ENCODE measurements at places on chromosomes 16 and 17.

GRCh38 chr16:79810449-79811189 is 210.1 kb upstream of the MAF start:
- no peak for DNase-seq

DNA sequence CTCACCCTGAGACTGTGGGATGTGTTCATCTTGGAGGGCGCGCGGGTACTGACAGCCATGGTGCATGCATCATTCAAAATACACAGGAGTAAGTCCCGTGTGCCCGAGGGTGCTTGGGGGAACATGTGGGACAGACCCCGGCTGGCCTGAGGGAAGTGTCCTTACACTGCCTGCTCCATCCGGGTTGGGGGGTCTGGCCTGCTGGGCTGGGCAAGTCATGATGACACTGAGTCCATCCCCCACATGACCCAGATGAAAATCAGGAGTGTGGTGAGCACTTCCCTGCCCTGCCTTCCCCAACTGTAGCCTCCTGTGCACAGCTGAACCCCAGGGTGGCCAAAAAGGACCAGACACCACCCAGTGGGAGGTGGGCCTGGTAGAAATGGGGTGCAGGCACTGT is 10.8 kb downstream of the TBC1D26 start:
- DNase-seq, result no peak

GRCh38 chr17:32277284-32277683 is 11.7 kb downstream of the RHBDL3 start:
- DNase-seq, result no peak

DNA sequence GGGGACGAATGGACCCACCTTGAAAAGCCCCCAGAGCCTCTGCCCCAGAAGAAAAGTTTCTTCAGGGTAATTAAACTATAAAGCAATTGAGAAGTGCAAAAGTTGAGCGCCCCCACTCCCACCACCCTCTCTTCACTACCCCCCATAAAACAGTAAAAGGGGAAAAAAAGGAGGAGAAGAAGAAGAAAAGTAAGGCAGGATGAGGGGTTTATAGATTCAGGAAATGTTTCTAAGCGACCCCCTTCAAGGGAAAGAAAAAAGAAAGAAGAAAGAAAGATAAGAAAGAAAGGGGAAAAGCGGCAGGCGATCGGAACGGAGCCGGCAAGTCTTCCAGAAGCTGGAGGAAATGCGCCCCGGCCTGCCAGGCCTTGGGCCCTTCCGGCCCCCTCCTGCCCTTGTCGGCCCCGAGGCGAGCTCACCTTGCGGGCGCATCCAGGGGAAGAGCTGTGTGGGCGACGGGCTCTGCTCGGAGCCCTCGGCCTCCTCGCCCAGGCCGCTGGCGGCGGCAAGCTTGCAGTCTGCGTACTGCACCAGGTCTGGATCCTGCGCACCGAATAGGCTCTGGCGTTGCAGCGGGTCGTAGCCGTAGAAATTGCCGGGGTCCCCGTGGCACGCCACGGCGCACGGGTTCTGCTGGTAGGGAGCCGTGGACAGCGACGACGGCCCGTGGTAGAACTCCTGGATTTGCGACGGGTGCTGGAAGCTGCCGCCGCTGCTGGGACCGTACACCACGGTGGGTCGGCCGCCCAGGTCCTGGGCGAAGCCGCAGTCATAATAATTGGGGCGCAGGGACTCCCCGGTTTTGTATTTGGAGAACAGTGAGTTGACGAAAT is 1.0 kb downstream of the HOXB8 start:
- no peak for DNase-seq

DNA sequence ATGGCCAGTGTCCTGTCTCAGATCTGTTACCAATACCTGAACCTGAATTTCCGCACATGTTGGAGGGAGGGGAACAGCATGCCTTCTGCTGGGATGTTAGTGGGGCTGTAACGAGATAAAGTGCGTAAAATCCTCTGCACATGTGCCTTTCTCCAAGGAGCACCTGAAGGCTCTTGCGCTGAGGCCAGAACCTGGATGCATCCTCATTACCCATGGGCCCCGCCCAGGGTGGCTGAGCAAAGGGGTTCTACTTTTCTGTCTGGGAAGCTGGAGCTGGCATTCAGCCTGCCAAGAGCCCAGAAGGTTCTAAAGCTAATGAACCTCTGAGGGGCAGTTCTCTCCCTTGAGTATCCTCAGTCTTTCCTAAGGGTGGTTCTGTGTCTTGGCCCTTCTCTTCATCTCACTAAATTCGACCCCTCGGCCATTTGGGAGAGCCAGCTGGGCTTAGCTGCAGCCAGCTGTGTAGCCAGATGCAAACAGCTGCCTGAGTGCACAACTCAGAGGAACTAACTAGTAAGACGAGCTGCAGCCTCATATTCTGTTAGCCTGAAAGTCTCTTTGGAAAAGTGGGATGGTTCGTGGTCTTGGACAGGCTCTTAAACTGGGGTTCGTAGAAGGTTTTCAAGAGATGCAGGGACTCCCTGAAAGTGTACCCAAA is 2.5 kb downstream of the ITGA3 start:
- no peak for DNase-seq

- no peak for DNase-seq
Measured at GRCh38 chr17:17633310-17633709, 41.8 kb upstream of the PEMT start.

GRCh38 chr17:39139161-39139511 is 12.3 kb downstream of the PLXDC1 start:
- no peak for DNase-seq

GRCh38 chr16:8961811-8962390 is 1.8 kb downstream of the USP7 start:
- peak; percentile 41 for DNase-seq

DNA sequence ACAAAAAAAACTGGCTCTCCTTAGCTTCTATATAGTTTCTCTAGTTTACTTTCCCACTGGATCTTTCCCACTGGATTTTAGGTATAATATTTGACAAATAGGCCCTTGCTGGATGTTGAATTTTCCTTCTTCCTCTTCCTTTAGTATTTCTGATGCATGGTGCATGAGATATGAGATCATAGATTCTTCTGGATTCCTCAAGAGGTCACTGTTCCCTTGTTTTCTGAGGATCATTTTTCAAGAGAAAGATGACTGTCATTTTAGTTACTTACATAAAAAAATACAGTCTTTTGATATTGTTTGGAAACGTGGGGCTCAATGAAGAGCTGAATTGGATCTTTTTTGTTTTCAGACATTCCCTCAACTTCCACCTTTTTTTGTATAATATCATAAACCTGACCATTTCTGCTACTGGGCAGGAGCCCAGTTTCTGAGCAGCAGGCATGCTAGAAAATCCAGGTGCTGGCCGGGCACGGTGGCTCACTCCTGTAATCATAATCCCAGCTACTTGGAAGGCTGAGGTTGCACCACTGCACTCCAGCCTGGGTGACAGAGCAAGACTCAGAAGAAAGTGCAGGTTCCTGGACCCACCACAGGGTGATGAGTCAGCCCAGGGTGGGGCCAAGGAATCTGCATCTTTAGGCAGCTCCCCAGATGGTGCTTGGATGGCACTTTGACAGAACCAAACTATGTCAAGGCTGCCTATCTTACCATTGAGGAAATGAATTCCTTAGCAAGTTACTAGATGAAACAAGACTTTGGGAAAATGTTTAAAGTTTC is 70.3 kb downstream of the SDR42E1 start:
- no peak for DNase-seq

GRCh38 chr16:85567935-85568334 is 45.2 kb upstream of the GSE1 start:
- no peak for DNase-seq

DNA sequence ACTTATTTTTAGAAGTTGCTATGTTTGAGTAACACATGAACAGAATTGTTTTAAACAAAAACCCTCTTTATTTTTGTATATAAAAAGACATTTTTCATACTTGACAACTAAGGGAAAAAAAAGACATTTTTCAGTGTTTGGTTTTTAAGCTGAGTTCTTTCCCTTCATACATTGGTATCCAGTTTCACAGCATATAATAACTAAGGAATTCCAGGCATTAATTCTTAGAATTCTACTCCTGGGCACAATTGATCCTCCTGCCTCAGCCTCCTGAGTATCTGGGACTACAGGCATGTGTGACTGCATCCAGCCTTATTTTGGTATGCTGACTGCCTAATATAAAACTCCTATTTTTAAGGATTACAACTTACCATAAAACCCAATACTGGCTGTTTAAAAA is 8.4 kb downstream of the FBXO47 start:
- DNase-seq, result peak; percentile 40

DNA sequence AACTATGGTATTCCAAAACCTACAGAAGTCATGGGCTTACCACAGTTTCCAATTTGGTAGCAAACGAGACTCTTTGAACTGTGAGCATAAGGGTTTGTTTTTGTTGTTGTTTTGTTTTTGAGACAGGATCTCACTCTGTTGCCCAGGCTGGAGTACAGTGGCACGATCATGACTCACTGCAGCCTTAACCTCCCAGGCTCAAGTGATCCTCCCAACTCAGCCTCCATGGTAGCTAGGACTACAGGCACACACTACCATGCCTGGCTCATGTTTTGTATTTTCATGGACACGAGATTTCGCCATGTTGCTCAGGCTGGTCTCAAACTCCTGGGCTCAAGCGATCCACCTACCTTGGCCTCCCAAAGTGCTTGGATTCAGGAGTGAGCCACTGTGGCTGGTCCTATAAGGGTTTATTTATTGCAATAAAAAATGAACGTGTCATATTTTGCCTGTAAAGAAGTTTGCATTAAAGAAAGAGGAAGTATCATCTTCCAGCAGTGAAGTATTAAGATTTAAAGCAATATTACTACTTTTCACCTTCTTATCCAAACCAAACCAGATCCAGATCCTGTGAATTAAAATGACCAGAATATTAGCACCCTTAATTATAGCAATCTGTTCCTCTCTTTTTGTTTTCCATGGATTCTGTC is 37.2 kb downstream of the KCNJ2 start:
- DNase-seq, result no peak

DNA sequence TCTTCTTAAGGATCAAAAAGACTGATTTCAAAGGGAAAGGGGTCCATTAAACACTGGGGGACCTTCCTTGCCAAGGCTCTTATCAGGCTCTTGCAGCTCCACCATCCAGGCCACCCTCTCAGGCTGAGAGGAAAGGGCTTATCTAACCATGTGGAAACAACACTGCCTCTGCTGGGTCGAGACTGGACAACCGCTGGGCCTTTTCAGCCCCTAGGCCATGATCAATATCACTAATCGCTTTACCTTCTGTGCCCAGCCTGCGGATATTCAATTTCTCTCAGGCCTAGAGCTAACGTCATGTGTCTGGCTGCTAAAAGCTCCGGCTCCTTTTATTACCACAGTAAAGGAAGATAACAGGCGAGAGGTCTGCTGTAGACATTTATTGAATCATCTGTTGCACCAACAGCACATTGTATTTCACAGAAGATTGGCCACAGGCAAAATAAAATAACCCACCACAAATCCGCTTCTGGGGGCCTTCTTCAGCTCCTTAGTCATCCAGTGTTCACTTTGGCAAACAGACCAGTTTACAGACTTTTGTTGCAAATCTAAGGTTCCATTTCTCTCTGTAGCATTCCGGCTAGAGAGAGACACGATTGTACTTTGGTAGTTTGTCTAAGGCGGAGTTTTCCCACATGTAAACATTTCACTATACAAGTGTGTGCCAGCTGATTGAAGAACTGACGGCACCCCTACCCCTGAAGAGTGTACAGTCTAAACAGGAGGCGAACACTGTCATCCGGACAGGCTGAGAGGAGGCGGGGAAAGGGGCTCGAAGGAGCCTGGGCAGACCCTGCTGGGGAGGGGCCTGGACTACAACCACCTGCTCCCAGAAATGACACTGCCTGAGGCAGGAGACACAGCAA is 13.9 kb downstream of the CYB561 start:
- DNase-seq, result no peak

DNA sequence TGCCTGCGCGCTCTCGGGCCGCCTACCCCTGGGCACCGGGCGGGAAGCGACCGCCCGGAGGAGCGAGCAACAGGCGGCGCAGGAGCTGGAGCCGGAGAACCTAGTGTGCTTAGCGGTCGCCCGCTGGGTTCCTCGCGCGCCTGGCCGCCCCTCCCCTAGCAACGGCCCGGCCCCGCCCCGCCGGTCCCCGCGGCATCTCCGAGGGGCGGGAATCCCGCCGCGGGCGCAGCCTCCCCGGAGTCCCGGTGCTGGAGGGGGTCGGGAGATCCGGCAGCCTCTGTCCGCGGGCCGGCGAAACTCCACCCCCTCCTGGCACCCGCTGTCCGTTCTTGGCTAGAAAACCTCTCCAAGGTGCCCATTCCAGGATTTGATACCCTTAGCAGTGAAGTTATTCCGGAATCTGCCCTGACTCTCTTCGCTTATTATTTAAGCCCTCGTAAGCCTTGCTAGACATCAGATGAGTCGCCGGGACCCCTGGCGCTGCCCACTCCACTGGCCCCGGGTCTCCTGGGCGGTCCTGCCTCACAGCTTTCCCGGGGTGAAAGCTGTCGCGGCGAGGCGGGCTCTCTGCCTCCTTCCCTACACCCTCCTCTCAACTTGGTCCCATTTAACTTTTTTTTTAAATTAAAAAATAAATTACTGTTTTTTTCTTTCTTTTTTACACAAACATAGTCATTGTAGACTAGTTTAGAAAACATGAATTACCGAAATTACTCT is at the start of gene RPRML:
RPRML (minus strand) TSS at position 107 of the 717 bp plus-strand sequence. CDS start 246 bp downstream, outside the sequence.
- DNase-seq, result peak; percentile 75

DNA sequence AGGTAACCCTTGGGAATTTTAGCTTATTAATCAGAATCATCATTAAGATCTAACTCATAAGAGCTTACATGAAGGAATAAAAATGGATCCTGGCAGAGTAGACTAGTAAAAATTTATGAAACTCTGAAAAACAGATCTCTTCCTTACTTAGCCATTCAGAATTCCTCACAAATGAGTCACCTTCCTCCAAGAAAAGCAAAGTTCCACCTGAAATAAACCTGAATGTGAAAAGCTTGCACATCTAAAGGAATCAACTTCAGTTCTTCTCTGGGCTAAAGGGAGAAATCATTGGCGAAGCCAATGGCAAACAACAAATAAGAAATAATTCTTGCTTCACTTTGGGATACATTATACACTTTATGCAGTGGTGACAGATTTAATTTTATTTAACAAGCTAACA is 22.7 kb downstream of the MYO1D start:
- DNase-seq, result no peak

DNA sequence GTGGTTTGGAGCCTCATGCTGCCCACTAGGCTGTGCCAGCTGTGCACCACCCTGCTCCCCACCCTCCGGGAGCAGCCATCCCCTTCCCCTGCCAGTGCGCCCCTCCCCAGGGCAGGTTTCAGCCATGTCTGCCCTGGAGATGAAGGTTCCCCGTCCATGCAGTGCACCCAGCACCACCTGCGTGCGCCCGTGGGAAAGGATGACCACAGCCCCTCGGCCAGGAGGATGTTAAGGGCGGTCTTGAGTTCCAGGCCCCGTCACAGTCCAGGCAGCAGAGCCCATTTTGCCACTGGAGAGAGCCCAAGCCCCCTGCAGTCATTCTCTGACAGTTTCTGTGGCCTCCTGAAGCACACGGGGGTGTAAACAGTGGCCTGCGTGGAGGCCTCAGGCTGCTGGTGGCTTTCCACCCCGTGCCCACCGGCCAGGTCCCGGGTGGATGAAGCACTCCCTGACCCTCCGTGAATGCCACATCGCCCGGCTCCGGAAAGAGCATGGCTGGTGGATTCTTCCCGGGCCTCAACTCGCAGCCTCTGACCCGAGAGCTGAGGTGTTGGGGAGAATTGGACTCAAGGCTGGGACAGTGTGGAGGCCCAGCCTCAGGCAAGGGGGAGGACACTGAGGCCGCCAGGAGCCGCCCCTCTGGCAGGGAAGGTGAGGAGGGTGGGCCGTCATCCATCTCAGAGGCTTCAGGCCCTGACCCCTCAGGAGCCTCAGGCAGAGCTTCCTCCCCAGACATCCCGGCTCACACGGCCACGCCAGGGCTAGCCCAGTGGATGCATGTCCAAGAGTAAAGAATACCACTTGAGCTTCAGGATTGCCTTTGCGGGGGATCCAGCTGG is 69.7 kb upstream of the CHMP6 start:
- DNase-seq, result no peak
